Psoas muscle (tissue), 8 donors: ENCODE measurements at places on chromosomes 3 and 15. TPM values are rescaled to one million over a fixed set of nuclear protein-coding genes. Genes with fewer than 3 reads are reported as not detected.

- no peak for DNase-seq
Measured at GRCh38 chr3:19769694-19770093, 164.3 kb downstream of the EFHB start.

DNA sequence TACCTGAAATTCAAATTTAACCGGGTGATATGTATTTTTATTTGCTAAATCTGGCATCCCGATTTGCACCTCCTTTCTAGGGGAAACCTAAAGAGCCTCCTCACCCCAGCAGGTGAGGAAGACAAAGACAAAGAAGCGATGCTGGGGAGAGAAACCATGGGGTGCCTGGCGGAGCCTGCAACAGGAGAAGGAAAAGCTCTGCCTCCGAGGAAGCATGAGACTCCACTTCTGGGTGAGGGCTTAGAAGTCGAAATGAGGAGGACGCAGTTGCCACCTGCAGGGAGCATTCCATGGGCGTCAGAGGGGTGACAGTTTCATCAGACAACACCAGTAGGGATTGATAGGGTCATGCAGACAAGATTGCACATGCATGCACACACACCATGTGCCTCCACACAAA lies 30.5 kb upstream of the LYZL4 start:
- DNase-seq = no peak

- DNase-seq = no peak
Measured at GRCh38 chr3:31880020-31880419, 101.0 kb downstream of the OSBPL10 start.

DNA sequence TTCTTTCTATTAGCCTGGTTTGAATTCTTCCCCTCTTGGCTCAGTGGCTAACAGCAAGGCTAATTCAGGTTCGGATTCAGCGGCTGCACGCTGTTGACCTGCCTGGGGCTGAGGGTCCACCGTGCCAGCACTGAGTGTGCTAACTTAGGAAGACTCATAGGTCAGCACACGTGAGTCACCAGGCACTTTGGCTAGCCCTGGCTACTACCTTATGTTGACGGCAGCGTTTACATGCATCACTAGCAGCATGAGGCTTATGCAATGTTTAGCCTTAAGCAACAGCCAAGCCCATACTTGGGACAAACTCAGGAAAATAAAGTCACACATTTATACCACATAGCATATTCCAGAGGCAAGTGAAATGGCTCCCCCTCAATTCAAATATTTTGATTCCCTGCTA lies 137.7 kb downstream of the RAB11A start:
- DNase-seq = no peak

DNA sequence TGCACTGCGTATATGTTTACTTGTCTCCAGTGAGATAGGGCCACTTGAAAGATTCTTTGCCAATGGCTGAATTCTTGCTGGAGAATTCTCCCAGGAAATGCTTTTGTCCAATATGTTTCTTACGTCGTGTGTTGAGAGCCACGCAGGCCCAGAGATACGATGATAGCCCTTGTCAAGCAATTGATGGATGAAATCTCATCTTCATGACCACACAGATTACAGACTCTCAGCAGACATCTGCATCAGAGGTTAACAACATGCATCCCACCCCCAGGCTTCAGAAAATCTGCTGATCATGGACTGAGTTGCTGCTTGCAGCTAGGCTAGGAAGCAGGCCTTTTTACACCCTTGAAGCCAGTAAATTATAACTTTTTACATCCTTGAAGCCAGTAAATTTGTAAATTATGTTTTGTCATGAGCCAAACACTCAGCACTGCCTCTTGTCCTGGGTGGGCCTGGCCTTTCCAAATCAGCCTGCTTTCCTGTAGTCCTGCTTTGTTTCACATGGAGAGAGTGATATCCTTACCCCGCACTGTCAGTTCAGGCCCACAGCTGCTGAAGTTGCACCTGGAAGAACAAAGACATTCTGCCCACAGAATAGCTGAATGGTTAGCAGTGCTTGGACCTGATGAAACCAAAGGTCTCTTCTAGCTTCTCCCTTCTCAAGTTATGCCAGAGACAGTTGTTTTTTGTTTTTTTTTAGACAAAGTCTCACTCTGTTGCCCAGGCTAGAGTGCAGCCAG lies 84.4 kb downstream of the GPR156 start:
- DNase-seq = no peak

- DNase-seq = no peak
Measured at GRCh38 chr3:38227989-38228388, 37.6 kb upstream of the SLC22A13 start.

DNA sequence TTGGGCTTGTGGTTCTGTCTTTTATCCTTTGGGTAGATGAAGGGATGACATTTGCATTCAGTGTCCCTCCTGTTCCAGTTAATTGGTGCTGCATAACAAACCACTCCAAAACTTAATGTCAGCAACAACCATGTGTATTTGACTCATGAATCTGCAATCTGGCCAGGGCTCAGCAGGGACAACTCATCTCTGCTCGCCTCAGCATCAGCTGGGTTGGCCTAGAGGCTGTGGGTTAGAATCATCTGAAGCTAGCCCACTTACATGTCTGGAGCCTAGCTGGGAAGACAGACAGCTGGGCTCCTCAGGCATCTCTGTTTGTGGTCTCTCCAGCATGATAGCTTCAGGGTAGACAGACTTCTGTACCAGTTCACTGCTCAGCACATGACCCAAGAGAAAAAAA lies 92.0 kb downstream of the TMEM108 start:
- no peak for DNase-seq

DNA sequence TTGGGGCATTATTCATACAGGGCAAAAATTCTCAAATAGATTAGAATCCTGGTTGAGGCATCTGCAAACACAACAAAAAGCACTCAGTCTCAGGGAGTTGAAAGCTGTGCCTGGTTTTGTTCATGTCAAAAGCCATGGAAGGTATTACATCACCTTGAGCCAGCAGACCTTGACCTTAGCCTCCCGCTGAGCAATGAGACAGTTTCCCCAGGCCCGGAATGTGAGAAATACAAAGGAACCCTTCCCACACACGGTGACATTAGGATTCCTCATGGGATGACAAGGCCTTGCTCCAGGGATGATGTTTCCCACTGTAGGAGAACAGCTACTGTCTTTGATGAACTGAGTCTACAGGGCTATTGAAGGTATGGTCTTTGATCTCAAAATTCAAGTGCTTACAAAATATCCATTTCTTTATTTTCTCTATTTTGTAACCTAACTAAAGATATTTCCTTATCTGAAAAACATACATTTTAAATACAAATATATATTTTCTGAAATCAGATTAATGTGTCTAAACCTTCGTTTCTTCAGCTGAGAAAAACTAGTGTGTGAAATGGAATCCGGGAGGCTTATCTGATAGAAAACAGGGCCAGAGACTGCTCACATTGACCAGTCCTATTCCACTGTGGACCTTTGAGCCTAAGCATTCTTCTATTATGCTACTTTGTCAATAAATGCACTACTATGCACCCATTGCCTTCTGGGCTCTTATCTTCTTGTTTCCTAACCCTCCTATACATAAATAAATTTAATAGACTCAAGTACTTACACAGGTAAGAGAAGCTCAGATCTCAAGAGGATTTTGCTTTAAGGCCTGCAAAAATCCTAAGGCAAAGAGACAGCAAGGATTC lies 298.2 kb downstream of the KBTBD8 start:
- DNase-seq = no peak

GRCh38 chr15:93438310-93438709 lies 349.3 kb upstream of the RGMA start:
- DNase-seq = no peak

DNA sequence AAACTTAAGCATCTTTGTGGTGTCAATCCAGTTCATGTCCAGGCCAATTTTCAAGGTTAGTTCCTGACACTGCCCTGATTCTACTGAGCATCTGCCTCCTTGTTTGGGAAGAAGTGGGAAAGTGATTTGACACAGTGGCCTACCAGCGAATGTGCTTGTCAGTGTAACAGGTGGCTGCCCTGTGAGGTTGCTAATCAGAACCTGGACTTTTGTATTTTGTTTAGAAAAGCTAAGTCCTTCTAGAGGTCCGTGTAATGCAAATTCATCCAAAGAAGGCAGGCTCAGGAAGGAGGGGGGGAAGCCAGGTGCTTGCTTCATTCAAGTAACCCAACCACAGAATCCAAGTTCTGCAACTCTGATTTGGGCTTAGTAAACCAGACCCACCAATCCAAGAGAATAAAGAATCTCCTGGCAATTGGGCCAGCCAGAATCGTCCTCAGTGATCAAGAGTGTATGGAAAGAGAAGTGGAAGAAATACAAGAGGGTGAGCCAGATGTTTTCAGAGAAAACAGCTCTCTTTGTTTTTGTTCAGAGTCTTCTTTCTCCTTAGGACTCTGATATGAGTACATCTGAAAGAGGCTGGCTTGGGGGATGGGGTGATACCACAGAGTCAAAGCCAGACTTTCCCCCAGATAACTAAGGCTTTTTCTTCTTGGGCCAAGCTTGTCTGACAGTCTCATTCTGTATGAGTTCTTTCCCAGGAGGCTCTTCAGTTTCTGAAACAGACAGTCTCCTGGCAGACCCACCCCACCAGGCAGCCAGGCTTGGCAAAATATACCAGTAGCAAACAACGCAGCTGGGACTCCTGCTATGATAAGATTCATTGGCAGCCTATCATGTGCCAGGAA lies 508.9 kb upstream of the TBL1XR1 start:
- DNase-seq = peak; percentile 70

- DNase-seq = no peak
Measured at GRCh38 chr3:69547461-69547880, 161.6 kb upstream of the FRMD4B start.

DNA sequence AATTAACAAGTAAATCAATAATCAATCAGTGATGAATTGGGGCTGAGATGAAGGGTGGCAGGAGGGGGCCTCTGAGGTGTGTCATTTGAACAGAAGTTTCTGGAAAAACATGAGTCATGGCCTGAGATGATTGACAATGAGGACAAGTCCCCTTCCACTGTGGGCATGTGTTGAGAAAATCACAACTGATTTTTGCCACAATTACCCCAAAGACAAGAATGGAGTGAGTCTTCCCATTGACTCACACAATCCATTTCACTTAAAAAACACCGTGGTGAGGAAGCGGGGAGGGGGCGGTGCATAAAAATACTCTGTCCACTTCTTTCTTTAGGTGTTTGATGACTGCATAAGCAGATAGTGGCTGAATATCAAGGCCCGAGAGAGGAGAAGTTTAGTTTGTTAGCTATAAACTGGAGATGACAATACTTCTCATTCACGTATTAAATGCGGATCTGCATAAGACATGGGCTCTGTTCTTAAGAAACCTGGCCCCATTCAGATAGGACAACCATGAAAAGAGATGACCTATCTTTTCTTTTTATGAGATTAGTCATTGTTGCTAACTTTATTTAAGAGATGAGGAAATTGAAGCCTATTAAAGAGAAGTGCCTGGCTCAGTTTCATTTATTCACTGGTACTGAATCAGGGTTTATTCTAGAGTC lies 34.7 kb downstream of the SHC4 start:
- DNase-seq = no peak

GRCh38 chr15:69648212-69648611 lies 195.6 kb downstream of the RPLP1 start:
- no peak for DNase-seq

GRCh38 chr15:44340410-44340809 lies 51.9 kb downstream of the GOLM2 start:
- no peak for DNase-seq

DNA sequence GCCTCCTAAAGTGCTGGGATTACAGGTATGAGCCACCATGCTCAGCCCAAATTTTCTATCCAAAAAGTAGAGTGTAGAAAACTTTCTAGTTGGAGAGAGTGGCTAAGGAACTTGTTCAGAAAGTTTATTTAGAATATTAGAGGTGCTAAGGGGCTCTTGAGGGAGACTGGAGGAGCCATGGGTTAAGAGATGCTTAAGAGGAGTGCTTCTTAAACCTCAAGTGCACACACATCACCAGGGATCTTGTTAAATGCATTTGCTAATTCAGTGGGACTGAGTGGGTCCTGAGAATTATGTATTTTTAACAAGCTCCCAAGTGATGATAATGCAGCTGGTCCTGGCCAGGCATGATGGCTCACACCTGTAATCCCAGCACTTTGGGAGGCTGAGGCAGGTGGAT lies 29.7 kb upstream of the SLMAP start:
- no peak for DNase-seq

- no peak for DNase-seq
Measured at GRCh38 chr15:89652666-89653065, 2.6 kb downstream of the KIF7 start.

GRCh38 chr3:59386165-59386564 lies 336.3 kb upstream of the CFAP20DC start:
- no peak for DNase-seq

- no peak for DNase-seq
Measured at GRCh38 chr15:60969658-60970057, 259.4 kb downstream of the RORA start.

- DNase-seq = peak; percentile 91
Measured at GRCh38 chr3:184371570-184372018, 6.4 kb downstream of the THPO start.

DNA sequence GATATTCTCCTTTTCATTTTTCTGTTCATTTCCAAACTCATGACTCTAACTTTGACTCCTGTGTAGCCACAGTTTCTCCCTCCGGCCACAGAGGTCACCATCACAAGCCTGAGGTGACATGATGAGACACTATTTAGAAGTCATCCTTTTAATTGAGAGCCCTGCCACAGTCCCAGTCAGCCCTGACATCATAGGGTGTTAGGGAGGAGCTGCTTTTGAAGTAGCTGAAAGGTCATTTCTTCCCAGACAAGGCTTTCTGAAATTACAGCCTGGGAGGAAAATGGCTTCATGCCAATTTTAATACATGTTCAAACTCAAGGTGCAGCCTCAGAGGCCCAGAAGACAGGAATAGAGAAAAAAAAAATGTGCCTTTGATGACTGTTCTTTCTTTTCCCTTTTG lies 532.8 kb upstream of the TGFBR2 start:
- no peak for DNase-seq

- peak; percentile 50 for DNase-seq
Measured at GRCh38 chr3:195546130-195546560, 3.0 kb upstream of the PPP1R2 start.

GRCh38 chr3:8319935-8320634 lies 181.5 kb upstream of the LMCD1 start:
- no peak for DNase-seq

The ECE2 gene
- not detected for total RNA-seq

The FBXW12 gene
- total RNA-seq = not detected

The SPATA12 gene
- not detected for total RNA-seq

The SEMA3B gene
- 4.7 TPM for total RNA-seq

The GOLGA6D gene
- not detected for total RNA-seq

The CLDN16 gene
- total RNA-seq = not detected

The FOXB1 gene
- total RNA-seq = not detected

The SLC22A13 gene
- total RNA-seq = 0.62 TPM

The DNAH1 gene
- total RNA-seq = 2.6 TPM
